Fibroblast of skin of right biceps (primary cell): ENCODE measurements at places on chromosomes 5 and 9.
A peak's percentile ranks its signal among the peaks of the same experiment; 100 is the strongest.

DNA sequence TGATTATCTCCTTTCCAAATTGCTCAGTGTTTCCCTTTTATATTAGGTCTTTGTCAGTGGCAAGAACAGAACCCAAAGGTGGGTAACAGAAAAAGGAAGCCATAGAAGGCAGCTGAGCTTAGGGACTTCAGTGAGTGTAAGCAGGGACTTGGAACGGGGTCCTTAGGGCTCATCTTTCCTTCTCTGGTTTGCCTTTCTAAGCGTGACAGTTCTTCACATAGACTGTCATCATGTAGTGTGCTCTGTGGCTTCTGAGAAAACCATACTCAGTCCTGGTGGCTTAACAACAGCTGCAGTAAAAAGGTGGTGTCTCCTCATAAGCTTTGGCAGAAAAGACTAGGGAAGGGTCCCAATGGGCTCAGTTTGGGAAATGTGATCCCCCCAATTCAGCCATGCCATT lies 108.8 kb downstream of the SLC12A2 start:
- no peak for DNase-seq

DNA sequence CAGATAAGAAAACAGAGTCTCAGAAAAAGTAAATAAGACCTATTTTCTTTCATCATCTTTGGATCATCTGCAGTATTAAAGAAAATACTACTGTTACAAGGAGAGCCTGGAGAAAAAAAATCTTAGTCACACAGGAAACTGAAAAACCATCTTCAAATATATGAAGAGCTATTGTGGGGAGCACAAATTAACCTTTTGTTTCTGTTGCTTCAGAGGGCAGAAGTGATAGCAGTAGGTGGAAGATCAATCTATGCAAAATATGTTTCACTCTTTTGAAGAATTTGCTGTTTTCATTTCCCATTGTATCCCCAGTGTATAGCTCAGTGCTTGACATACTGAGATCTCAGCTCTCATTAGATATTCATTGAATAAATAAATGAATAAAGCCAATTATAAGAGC lies 13.1 kb upstream of the CEMIP2 start:
- DNase-seq: no peak

- peak; percentile 91 for DNase-seq
These were observed 296.7 kb downstream of the ARL15 start for GRCh38 chr5:54013556-54014194.

GRCh38 chr5:643811-644271 lies 31.7 kb downstream of the CEP72 start:
- no peak for DNase-seq

DNA sequence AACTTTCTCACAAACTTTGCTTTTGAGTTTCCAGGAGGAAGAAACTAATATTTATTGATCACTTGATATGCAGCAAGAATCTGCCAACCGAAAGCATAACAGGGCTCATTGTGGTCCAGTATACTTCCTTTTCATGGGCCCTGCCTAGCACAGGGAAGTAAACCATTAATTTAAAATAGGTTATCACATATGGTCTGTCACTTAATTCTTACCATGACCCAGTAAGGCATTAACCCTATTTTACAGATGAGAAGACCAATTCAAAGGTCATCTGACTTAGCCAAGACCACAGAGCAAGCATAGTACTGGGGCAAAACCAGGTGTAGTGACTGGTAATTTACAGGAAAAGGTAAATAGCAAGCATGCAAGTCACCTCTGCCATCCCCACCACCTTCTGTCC lies 336.9 kb upstream of the DMAC1 start:
- no peak for DNase-seq

DNA sequence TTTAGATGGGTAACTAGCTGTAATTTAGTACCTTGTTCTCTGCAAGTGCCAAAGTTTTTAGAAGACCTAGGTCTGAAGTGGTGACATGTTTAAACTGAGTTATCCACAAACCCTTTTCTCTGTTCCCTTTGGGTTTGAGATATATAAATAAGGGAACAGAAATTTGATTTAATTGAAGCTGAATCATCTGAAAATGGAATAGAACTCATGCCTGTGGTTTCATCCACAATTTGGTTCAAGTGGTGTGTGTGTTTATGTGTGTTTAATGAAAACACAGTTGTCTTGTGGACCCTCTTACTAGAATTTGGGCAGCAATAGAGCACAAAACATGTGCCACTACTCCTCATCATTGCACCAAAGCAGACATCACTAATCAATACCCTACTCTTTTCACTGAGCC lies 216.9 kb downstream of the GLIS3 start:
- peak; percentile 22 for DNase-seq

DNA sequence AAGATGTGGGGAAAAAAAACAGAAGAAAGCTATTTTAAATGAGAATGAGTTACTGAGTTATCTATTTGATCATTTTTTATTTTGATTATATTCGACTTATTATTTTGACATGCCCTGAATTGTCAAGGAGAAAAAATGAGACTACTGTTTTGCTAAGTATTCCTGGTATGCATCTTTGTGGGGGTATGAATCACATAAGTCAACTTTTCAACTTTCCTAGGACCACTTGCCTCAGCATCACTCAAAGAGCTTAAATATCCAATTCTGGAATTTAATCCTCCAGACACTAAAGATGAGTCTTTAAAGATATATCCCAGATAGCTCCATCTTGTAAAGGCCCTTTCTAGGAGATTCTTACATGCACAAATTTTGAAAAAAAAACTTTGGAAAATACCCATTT lies 17.4 kb upstream of the SPDL1 start:
- peak; percentile 79 for DNase-seq

DNA sequence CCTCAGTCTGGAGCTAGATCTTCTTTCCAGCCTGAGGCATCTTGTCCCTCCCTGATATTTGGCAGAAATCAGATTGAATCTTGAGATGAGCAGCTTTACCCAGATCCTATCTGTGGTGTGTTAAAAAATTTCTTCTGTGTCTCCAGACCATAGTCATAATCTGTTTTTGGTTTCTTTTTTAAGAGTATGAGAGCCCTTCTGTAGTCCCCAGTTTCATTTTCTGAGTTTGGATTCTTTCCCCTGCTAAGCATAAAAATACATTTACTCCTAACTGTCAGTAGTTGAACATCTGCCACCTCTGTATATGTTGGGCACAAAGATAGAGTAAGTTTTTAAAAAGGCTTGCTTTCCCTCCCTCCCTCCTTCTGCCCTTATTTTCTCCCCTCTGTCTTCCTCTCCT lies 137.7 kb downstream of the CNTLN start:
- DNase-seq: no peak

- DNase-seq: no peak
These were observed 80.9 kb upstream of the IRX2 start for GRCh38 chr5:2832394-2832793.
